Activated T-cell treated with anti-CD3 and anti-CD28 coated beads, Interleukin-2, amount 50 U/mL, for 72 hours (primary cell): ENCODE measurements at places on chromosomes 1 and 21.

DNA sequence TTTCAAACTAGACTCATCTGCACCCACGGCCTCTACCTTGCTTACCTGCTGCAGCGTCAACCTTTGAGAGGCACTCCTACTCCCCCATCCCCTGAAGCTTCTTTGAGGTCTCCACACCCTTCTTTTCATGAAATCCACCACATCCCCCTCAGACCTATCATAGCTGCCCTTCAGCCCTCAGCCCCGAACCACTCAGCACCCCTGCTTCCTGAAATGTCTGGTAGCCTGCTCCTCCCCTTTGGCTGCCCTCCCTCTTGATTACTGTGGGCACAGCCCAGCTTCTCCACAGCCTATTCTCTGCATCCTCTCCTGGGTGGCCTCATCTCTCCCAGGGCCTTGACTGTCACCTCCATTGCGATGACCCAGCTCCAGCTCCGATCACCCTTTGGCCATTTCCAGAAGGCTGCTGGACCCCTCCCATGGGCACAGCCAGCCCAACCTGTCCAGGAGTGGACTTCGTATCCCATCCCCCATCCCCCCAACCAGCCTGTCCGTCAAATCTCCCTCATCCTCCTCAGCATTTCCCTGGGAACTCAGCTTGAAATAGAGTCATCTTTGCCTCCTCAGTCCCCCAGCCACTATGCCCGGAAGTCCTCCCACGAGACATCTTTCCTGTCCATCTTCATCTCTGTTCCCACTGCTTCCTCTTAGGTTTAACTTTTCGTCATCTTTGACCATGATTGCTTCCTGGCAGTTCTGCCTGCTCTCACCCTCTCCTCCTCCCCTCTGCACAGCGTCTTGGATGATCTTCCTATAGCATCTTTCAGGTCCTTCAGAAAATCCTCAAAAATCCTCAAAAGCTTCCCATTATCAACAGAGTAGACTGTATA, 6.1 kb upstream of the ADORA1 start:
- DNase-seq, result no peak

- no peak for DNase-seq
These were observed 177.3 kb upstream of the PLXNA2 start for GRCh38 chr1:208421486-208421885.

GRCh38 chr1:30600258-30600657, 123.1 kb downstream of the MATN1 start:
- DNase-seq, result no peak

GRCh38 chr1:244732851-244733450, 80.0 kb downstream of the DESI2 start:
- no peak for DNase-seq

- DNase-seq, result no peak
These were observed 56.3 kb downstream of the SLC9A1 start for GRCh38 chr1:27098431-27099134.

DNA sequence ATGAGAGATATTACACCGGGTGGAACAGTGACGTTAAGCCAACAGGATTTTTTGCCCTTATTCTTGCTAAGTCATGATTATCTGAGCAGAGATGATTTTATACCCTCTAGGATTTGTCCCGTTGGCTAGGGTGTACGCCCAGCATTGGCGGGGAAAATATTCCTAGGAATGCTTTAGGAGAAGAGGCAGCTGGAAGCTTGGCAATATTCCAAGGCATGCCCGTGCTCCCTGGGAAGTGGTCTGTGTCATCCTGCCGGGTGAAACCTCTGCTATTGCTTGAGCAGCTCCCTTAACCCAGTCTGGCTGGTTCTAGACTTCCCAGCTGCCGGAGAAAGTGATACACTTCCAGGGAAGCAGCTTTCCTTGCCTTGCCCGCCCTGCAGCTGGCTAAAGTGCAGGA, 16.2 kb downstream of the CHRNB2 start:
- no peak for DNase-seq

DNA sequence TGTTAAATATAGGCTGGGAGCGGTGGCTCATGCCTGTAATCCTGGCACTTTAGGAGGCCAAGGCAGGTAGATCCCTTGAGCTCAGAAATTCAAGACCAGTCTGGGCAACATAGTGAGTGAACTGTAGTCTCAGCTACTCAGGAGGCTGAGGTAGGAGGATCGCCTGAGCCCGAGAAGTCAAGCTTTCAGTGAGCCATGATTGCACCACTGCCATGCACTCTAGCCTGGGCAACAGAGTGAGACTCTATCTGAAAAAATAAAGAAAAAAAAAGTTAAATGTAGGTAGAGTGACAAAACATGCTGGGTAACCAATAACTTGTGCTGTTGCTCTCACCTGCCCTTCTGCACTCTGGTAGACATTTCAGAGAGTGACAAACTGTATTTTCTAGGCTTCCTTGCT, 25.0 kb upstream of the SRSF10 start:
- DNase-seq, result no peak

- DNase-seq, result no peak
These were observed 2.2 kb downstream of the GADD45A start for GRCh38 chr1:67687198-67687545.

DNA sequence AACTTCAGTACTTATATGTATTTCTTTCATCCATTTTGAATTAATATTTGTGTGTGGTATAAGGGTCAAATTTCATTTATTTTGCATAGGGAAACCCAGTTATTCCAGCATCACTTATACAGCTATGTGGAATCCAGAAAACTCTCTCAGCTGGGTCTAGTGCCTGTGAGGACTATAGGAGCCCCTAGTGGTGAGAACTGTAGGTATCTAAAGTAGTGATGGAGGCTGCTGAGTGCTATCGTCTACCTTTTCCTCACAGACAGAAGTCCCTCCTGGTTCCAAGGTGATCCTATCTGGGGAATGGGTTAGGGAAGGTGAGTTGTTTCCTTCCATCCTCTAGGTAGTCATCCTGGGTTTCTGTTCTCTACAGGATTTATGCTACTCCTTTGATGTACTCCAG, 352.0 kb upstream of the C1orf87 start:
- DNase-seq, result no peak

GRCh38 chr1:63779338-63780211, 5.8 kb downstream of the ROR1 start:
- DNase-seq, result no peak

DNA sequence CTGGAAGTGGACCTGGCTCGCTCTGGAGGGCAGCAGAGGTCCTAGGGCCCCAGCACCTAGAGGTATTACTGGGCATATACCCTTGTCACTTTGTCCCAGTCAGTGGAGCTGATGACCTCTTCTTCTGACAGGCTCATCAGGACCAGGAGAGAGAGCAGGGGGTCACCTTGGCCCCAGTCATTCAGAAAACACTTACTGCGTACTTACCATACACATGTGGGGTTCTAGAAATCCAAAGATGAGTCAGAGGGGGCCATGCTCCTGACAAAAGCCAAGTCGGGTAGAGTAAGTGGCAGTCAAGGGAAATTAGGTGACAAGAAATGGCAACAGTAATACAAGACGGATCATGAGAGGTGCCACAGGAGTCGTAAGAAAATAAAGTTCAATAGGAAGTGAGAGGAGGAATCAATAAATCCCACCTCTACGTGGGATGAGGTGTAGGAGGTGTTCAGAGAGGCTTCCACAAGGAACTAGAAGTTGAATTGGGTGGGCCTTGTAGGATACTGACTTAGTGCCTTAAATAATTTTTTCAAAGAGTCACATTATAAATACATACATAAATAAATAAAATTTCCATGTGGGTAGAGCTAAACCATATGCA, 6.8 kb downstream of the KCNC4 start:
- peak; percentile 50 for DNase-seq

DNA sequence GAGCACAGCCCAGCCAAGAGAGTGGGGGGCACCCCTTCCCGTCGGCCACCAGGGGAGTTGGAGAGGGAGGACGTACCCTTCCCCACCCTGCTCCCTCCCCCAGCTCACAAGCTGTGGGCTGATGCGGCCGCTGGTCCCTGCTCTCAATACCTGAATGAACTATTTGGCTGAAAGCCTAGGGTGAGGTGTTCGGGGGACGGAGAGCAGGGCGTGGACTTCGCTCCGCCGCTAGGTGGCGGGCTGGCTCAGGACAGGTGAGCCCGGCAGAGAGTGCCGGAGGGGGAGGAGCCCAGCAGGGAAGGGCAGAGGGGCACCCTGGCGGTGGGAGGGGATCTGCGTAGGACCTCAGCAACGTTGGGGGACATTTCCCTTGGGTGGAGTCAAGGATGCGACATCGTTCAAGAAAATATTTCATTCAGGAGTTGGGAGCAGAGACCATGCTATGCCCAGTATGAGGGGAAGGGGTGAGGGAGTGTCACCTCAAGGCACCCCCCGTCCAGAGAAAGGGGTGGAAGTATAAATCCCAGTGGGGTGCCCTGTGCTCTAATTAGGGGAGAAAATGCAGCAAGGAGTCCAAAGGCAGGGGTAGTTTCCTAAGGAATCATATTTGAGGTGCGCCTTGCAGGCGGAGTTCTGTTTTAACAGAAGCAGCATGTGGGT, 12.0 kb upstream of the RHBG start:
- DNase-seq, result peak; percentile 73
